Amniotic epithelial cell (primary cell): ENCODE measurements at places on chromosomes 6 and 20.

GRCh38 chr6:42938987-42939809, 9.9 kb downstream of the CNPY3 start:
- DNase-seq: no peak

DNA sequence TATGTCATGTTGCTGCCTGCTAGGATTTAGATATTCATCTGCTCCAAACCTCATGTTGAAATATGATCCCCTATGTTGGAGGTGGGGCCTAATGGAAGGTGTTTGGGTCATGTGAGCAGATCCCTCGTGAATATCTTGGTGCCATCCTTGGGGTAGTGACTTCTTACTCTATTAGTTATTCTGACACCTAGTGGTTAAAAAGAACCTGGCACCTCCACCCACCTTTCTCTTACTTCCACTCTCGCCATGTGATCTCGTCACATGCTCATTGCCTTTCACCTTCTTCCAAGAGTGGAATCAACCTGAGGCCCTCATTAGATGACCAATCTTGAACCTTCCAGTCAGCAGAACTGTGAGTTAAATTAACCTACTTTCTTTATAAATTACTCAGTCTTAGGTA, 549.4 kb upstream of the SYNCRIP start:
- DNase-seq: no peak

DNA sequence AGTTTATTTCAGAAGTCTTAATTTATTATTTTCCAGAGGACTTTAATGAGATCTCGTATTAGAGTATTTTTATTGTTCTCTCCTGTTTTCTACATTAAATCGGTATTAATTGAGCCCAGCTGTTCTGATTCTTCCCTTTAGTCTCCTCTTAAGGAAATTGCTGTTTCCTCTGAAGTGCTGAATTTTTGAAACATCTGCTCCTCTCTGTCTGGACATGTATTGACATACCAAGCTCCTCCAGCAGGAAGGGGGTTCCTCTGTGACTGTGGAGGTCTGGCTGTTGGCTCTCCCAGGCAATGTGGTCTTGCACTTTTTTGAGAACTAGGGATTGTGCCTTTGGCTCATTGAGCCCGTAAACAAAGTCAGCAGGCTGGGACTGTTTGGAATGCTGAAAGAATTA, 74.9 kb downstream of the MAP3K4 start:
- no peak for DNase-seq

GRCh38 chr6:3751077-3751729, at the start of gene PXDC1:
PXDC1 (minus strand) TSS chr6:3751713; CDS start chr6:3751531, 182 bp downstream.
- no peak for DNase-seq

GRCh38 chr6:16698162-16698533, 63.1 kb downstream of the ATXN1 start:
- DNase-seq: no peak

DNA sequence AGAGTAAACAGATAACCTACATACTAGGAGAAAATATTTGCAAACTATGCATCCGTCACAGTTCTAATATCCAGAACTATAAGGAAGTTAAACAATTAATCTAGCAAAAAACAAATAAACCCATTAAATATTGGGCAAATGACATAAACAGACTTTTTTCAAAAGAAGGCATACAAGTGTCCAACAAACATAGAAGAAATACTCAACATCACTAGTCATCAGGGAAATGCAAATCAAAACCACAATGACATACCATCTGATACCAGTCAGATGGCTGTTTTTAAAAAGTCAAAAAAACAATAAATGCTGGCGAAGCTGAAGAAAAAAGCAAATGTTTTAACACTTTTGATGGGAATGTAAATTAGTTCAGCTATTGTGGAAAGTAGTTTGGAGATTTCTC, 1117.7 kb upstream of the MAP3K7 start:
- peak; percentile 68 for DNase-seq

DNA sequence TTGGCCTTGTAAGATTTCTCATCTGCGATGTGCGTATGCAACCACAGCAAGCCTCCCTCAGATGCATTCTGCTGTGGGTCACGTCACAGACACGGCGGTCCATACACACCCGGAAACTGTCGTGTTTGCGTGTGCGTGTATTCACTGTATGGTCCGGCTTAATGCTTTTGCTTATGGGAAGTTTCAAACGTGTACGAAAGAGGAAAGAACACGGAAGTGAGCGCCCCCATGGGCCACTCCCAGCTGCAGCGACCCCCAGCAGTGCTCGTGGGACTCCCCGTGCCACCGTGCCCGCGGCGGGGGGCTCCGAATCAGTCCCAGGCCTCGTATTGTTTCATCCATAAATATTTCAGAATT, 10.2 kb downstream of the DLL1 start:
- DNase-seq: no peak

GRCh38 chr20:37237656-37238055, 24.0 kb downstream of the GHRH start:
- DNase-seq: no peak

DNA sequence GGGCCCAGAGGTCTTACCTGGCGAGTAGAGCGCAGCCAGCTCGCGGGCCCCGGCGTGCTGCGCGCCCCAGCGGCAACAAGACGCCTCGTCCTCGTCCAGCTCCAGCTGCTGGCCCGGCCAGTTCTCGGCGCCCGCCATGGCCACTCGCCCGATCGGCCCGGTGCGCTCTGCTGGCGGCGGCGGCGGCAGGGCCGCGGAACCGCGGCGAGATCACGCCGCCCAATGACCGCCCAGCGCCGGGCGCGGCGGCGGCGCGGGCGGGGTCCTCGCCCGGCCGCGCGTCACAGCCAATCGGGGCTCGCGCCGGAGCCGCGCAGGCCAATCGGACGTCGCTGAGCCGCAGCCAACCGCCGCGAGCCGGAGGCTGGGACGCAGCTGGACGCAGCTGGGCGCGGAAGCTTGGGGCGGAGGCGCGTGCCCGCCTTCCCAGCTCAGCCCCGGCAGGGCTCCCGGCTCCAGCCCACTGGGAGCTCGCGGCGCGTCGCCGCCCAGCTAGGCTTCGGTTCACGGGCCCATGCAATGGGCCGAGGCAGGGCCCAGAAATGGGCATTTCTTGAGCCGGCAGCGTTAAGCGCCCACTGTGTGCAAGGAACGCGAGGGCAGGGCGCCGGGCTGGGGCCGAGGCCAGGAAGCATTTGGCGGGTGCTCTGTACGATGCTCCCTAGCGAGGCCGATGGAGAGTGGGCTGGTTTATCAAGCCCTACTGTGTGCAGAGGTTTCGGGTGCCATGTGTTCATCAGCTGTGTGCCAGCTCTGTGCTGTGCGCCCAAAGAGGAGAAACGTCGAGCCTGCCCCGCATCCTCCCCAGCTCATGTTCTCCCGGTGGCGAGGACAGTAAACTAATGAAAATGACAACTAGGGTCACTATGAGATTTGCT, at the start of gene PEDS1:
TSS of gene PEDS1 (minus strand) at position 224 of the 878 bp plus-strand sequence. CDS start at position 138, 86 bp downstream.
- peak; percentile 85 for DNase-seq

GRCh38 chr20:38700141-38700540, 24.1 kb upstream of the SLC32A1 start:
- DNase-seq: no peak

DNA sequence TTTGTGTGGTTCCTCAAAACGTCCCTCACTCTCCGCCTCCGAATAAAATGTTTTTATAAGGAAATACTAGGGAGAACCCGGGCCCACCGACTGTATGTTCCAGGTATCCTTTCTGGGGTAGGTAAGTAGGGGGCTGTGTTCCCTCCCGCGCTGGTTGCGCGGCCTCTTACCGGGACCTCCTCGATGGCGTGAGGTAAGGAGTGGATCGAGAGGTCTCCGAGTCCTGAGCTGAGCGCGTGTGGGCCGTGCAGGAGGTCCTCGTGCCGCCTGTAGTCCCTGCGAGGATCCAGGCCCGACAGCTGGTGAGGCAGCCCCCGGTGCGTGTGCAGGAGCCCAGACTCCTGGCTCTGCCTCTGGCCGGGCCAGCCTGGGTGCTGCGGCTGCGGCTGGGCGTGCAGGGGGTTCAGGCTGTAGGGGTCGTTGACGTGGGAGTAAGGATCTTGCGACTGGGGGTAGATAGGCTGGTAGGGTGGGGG, 5.1 kb downstream of the TFAP2A start:
- DNase-seq: no peak

DNA sequence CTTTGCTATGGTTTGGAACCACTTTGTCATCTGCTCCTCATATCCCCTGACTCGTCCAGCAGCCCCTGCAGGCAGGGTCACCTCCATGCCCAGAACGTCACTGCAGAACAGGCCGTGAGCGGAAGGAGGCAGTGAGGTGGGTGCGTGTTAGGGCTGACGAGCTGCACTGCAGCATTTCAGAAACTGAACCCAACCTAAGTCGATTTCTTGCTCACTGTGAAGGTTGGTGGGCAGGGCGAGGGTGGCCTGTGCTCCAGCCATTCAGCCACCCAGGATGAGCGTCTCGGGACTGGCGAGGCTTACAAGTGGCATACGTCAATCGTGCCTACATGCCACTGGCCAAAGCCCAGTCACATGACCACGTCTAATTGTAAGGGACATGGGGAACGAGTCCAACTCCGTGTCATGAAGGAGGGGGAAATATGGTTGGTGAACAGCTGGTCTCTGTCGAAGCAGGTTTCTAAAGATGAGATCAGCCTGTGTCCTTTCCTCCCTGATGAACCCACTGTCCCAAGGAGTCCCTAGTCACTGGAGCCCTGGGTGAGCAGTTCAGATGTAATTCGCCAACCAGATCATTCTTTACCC, 289.1 kb downstream of the TAF4 start:
- DNase-seq: no peak

DNA sequence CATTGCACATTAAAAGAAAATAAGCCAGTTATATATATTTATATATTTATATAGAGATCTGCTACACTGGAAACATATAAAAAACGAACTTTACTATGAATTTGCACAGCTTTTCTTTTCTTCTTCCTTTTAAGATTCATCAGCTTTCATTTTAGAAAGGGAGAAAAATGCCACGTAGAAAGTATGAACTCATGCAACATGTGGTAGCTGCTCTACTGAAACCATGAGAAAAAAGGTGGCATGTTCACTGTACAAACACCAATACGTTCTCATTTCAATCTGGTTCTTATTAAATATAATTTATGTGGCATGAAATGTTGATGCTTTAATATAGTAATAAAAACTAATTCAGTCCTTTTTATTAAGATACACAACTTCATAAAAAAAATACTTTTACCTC, 68.8 kb upstream of the THEMIS start:
- DNase-seq: no peak

- DNase-seq: no peak
Measured at GRCh38 chr6:30829639-30830255, 54.6 kb upstream of the DDR1 start.

- peak; percentile 70 for DNase-seq
Measured at GRCh38 chr6:83868639-83869038, 9.2 kb downstream of the CYB5R4 start.

GRCh38 chr20:8398263-8399051, 266.4 kb downstream of the PLCB1 start:
- no peak for DNase-seq

DNA sequence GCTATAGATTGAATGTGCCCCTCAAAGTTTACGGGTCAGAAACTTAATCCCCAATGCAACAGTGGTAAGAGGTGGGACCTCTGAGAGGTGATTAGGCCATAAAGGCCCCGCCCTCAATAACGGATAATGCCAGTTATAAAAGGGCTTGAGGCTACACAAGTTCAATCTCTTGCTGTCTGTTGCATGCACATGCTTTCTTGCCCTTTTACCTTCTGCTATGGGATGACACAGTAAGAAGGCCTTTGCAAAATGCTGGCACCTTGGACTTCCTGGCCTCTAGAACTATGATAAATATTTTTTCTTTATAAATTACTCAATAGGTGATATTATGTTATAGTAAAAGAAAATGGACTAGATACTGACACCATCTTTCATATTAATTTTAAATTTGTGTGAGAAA, 806.1 kb downstream of the TENT5A start:
- DNase-seq: no peak

GRCh38 chr20:6595704-6596103, 171.8 kb upstream of the BMP2 start:
- DNase-seq: peak; percentile 40

DNA sequence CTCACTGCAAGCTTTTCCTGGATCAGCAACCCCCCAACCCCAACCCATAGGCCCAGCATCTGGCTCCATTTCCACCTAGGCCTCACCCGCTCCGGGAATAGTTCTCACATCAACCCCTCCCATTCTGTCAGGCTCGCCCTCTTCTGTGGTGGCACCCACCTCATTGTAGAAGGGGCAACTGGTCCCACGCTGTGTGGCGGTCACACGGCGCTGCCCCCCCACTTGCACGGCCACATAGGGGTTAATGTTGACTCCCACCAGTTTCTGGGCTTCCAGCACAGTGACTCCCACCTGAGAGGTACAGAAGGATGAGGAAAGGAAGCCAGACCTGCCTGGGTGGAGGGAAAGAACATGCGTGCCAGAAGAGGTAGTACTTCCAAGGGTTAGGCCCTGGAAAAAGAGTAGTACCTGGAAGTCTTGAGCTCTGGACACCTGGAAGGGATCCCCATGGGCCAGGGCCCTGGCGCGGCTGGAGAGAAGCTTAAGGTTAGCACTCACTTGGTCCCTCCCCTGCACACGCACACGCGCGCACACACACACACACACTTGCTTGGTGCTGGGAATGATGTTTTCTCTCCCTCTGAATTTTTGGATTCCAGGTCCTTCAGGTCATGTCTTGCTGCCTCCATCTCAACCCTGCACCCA, 12.7 kb upstream of the SPAG4 start:
- no peak for DNase-seq

DNA sequence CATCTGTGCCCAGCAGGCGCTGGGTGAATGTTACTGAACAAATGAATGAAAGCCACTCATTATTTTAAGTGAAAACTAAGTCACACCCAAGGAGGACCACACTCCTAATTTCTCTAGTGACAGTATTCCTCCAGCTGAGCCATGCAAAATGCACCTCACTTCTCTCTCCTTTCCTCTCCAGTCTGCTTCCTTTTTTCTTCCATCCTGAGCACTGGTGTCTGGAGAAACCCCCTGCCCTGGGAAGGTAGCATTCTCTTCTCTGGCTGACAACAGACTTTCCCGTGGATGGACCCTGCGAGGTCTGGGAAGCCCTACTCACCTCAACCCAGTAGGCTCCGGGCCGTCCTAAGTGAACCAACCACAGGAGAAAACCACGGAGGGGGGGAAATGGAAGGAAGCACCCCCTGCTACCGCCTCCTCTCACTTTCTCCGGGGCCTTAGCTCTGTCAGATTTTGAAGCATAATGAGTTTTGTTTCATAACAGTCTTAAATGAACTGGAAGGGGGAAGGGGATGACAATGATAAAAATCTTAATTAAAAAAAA, 22.6 kb downstream of the TRERF1 start:
- no peak for DNase-seq
